ENCODE measurements at places on chromosomes 5 and 9.
A peak's percentile ranks its signal among the peaks of the same experiment; 100 is the strongest.

DNA sequence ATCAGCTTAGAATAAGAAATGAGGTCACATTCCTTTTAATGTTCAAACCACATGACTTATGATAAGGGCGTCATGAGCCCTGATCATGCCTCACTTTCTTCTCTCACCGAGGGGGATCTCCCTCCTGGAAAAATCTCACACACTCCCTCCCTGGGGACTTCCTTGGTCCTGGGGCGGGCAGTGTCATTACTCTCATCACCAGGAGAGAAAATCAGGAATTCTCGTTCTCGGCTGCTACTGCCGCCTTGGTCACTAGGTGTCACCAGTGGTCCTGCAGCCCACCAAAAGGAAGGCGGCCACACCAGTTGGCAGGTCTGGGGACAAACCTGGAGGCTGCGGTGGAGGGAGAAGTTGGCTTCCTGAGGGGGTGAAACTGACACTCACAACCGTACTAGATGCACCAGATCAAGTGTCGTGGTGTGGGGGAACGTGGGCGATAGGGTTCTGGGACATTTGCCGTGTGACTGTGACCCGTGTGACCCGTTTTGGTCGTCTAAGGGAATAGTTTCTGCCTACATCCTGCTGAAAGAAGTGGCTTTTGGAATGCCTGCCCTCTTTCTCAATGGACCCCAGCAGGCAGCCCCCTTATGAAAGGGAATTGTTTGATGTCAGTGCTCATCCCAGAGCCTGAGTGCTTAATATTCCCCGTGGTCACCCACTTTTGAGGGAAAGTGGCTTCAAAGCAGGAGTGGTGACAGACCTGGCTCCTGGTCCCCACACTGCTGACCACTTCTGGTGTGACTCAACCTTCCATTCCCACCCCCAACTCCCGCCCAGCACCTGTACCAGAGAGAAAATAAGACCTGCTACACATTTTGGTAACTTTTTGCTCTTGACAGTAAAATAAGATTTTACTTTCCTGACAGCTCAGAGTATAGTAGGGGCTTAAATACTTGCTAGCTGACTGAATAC lies 63.2 kb downstream of the ACER2 start:
- DNase-seq, result peak; percentile 57

- DNase-seq, result peak; percentile 24
These were observed 256.3 kb downstream of the SMARCA2 start for GRCh38 chr9:2271426-2271825.

DNA sequence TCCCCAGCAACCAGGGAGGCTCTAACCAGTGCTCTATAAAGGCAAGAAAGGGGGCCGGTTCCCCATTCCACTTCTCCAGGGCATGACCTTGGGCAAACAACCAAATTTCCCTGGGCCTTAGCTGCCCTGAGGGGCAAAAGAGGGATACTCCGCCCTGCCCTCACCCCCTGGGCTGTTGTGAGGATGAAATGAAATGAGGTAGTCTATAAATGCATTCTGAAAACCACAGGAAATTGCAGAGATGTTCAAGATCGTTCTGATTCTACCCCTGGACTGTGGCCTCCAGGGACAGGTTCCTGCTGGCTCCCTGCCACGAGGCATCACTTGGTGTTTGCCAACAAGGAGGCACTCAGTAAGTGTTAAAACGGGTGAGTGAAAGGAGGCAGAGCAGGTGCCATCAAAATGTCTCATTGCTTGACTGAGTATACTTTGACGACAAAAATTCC lies 5.7 kb downstream of the RAPGEF1 start:
- peak; percentile 73 for DNase-seq

GRCh38 chr5:172721455-172722326 lies 49.3 kb downstream of the DUSP1 start:
- no peak for DNase-seq

- no peak for DNase-seq
These were observed 584.7 kb downstream of the SEMA5A start for GRCh38 chr5:8961219-8961618.

GRCh38 chr5:109451146-109451545 lies 41.4 kb upstream of the PJA2 start:
- DNase-seq, result no peak

GRCh38 chr9:136193127-136193890 lies 11.6 kb downstream of the LHX3 start:
- no peak for DNase-seq

DNA sequence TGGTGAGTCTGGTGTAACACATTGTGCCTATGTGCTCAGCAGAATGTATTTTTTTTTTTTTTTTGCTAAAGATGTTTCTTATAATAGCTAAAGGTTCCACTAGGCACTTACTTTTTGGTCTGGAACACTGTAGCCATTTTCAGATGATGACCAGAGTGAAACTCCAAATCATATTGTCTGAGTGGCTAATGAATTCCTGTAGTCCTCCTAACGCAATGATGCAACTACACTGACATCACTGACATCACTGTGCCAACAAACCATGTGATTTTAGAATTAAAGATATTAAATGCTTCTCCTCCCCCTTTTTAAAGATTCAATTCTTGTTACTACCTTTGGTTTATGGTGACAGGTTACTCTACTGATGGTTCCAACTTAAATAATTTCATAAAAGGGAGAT lies 28.8 kb downstream of the JAKMIP2 start:
- no peak for DNase-seq

DNA sequence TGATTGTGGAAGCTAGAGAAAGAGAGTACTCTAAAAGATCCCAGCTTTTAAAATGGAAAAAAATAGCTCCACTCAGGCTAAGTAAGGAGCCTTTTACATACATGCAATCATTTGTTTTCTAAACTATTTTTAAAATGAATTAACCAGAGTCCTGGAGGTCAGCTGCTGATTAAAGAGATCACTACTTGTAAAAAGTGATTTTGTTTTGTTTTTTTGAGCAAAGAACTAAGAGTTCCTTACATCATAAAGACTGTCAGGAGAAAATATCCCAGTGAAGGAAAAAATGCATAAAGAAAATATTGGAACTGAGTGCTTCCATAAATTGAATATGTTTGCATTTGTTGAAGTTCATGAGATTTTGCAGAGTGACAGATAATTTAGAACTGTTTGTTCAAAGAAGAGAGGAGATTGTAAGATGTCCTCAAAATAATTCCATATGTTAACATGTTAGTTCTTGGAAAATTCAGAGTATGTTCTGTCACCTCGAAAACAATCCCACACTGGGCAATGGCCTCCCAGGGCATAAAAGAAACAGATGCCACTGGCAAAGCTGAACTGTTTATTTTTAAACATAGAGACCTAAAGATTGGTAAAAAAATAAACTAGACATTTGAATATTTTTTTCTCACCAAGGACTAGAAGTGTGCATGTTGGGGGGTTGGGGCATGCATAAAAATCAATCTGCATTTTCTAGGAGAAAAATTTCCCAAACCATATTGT lies 264.7 kb downstream of the NPR3 start:
- DNase-seq, result no peak

DNA sequence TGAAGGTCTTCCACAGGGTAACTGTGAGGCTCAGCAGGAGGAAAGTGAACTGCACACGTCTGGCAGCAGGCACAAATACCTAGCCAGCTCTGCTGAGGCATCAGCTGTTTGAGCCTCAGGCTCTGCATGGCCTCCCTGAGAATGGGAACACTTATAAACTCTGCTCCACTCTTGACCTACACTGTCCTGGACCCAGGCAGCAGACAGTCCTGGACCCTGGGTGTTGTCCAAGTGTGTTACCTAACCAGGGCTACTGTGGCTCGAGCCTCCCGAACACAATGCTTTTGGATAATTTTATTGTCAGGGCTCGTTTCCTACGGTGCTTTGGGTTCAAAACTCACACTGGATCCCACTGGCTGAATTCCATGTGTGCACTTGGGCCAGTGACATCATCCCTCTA lies 497.9 kb downstream of the SEMA5A start:
- DNase-seq, result no peak

DNA sequence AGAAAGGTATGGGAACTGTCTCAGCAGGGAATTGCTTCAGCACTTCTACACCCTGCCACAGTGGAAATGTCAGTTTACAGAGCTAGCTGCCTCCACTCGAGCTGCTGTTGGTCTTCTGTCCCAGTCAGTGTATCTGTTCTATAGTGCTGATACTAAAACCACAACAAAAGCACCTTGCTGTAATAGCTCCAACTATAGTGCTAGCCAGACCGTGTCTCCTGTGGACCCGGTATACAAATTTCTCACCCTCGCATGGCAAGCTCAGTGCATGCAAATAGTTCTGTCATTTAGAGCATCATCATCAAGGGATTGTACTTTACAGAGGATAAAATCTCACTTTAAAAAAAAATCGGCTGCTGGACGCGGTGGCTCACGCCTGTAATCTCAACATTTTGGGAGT lies 51.5 kb upstream of the IQGAP2 start:
- no peak for DNase-seq

GRCh38 chr9:86577420-86578333 lies 223.5 kb upstream of the TUT7 start:
- DNase-seq, result no peak

- peak; percentile 15 for DNase-seq
These were observed 1.1 kb downstream of the CTNNAL1 start for GRCh38 chr9:109012009-109012875.

GRCh38 chr5:158698768-158699284 lies 400.9 kb downstream of the EBF1 start:
- no peak for DNase-seq

DNA sequence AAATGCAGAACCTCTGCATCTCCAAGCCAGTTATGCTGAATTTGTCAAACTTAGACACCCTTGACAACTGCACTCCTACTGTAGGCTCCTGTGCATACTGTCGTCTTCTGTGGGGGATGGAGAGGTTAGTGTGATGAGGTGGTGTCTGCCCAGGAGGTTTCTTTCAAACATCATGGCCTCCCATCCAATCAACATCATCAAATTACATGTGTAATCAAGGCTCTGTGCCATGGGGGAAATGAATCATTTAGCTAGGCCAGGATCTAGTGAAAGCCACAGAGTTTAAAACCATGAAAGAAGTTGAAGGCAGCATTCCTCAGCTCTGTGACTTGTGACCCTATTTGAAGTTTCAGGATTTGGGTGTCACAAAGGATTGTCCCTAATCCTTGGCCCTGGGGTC lies 240.6 kb downstream of the MARCHF11 start:
- DNase-seq, result no peak

GRCh38 chr9:132366481-132366880 lies 11.7 kb upstream of the SETX start:
- DNase-seq, result no peak

GRCh38 chr5:50435168-50435567 lies 5.9 kb downstream of the EMB start:
- no peak for DNase-seq

GRCh38 chr5:131406076-131406475 lies 142.2 kb downstream of the CDC42SE2 start:
- no peak for DNase-seq

DNA sequence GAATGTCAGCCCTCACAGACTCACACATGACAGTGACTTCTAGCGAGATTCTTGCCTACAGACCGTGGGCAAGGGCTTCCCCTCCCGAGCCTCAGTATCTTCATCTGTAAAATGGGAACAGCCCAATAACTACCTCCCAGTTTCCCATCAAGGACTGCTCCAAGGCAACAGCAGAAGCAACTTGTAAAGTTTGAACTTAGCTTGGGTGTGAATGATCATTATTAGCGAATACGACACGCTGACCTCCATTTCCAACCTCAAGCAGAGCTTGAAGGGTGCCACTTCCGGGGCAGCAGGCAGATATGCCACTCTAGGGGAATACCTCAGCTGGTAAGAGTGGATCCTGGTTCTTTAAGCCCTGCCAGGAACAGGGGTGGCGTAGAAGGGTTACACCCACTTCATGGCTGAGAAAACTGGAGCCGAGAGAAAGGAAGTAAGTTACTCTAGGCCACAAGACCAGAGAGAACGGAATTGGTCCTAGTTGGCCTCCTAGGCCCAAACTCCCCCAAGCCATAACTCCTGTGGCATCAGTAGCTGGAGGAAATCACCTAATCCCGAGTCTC lies 2.0 kb downstream of the RNF44 start:
- DNase-seq, result peak; percentile 70

DNA sequence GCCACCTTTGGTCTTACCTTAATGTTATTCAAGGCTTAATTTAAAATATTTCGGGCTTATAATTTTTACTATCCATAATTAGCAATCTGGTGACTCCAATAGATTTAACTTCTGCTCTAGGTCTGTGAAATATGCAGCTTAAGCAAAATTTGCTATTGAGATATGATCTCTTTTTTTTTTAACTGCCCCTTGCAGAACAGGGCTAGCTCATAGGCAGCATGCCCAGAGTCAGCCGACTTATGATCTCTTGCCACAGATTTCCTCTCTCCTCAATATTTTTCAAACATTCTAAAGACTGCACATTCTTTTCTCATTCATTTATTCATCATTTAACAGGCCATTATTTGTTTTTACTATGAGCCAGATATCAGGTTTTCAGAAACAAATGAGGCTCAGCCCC lies 4.5 kb downstream of the TTC23L start:
- no peak for DNase-seq

DNA sequence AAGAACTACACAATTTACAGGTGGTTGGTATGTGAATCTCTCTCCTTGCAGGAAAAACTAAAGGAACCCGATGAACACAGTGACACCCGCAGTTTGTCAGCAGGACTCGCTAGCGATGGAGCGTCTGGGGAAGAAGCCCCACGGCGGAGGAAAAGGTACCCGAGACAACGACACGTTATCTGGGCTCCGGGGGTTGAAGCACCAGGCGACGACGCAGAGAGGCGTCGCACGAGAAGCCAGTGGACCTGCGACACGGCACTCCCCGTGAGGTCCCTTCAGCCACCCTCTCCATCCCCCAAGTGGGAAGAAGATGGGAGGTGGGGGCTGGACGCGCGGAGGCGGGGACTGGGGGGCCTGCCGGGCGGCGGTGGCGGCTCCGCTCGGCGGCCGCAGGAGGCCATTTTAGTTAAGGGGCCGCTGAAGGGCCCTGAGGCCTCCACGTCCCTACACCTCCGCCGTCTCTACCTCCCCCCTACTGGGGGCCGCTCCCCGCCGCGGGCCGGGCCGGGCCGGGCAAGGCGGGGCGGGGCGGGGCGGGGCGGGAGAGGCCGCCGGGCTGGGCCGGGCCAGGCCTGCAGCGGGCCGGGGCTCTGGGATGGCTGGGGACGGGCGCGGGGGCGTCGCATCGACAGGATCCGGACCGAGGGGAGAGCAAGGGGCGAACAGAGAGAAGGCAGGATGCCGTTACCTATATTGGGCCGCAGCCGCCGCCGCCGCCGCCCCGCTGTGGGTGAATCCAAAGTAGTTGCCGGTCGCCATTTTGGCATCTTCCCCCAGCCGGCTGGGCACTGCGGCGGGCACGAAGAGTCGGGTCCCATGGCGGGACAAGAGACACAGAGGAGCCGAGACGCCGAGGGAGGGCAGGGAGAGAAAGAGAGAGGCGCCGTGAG lies 754 bp downstream of the ZFR start:
- DNase-seq, result peak; percentile 58

- DNase-seq, result no peak
These were observed 780.3 kb downstream of the DTWD2 start for GRCh38 chr5:118208031-118208453.
